ENCODE measurements at places on chromosomes 16 and 17. TPM values are rescaled to one million over a fixed set of nuclear protein-coding genes. Genes with fewer than 3 reads are reported as not detected.
A peak's percentile ranks its signal among the peaks of the same experiment; 100 is the strongest.

GRCh38 chr17:72273289-72274056, 152.7 kb downstream of the SOX9 start:
- DNase-seq: no peak
- H3K27me3 ChIP-seq: no peaks in the 10 kb centered on the region
- H3K36me3 ChIP-seq: no peaks in the 10 kb centered on the region
- H3K27ac ChIP-seq: no peak overlapping the region

- no peaks in the 10 kb centered on the region for H3K27me3 ChIP-seq
- H3K27ac ChIP-seq: no peak overlapping the region
- H3K4me3 ChIP-seq: no peak overlapping the region
- H3K4me1 ChIP-seq: peaks cover 2% of the 10 kb centered on the region
- no peak for DNase-seq
Observed at GRCh38 chr17:19987897-19988296, 10.3 kb upstream of the AKAP10 start.

- no peaks in the 10 kb centered on the region for H3K27me3 ChIP-seq
- no peaks in the 10 kb centered on the region for H3K4me1 ChIP-seq
- no peaks in the 10 kb centered on the region for H3K36me3 ChIP-seq
- no peak overlapping the region for H3K4me3 ChIP-seq
Observed at GRCh38 chr16:76955629-76956028, 235.4 kb upstream of the MON1B start.

Gene KRTAP4-9
- not detected for total RNA-seq

Gene KCNAB3
- total RNA-seq: 8.0 TPM

DNA sequence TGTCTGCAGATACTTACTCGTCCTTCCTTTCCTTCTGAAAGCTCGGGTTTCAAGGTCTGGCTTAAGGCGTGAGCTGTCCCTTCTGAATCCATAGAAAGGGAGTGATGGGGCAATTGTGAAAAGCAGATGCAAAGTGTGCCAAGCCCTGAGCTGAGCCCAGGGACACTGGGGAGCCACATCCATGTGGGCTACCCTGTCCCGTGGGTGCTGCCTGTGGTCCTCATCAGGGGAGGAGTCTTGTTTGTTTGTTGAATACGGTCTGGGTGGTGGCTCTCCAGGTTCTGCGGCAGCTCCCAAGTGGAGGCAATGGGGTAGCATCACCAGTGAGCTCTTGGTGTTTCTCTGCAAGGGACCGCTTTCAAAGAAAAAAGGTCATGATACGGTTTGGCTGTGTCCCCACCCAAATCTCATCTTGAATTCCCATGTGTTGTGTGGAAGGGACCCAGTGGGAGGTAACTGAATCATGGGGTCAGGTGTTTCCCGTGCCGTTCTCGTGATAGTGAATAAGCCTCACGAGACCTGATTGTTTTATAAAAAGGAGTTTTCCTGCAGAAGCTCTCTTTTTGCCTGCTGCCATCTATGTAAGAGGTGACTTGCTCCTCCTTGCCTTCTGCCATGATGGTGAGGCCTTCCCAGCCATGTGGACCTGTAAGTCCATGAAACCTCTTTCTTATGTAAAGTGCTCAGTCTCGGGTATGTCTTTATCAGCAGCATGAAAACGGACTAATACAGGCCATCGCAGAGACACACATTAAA, 1.0 kb upstream of the ALG1 start:
- H3K4me1 ChIP-seq: peaks cover 24% of the 10 kb centered on the region
- peak; percentile 10 for DNase-seq
- H3K36me3 ChIP-seq: peaks cover 12% of the 10 kb centered on the region
- H3K27me3 ChIP-seq: no peaks in the 10 kb centered on the region
- peak overlapping the region; percentile 86 for H3K27ac ChIP-seq

DNA sequence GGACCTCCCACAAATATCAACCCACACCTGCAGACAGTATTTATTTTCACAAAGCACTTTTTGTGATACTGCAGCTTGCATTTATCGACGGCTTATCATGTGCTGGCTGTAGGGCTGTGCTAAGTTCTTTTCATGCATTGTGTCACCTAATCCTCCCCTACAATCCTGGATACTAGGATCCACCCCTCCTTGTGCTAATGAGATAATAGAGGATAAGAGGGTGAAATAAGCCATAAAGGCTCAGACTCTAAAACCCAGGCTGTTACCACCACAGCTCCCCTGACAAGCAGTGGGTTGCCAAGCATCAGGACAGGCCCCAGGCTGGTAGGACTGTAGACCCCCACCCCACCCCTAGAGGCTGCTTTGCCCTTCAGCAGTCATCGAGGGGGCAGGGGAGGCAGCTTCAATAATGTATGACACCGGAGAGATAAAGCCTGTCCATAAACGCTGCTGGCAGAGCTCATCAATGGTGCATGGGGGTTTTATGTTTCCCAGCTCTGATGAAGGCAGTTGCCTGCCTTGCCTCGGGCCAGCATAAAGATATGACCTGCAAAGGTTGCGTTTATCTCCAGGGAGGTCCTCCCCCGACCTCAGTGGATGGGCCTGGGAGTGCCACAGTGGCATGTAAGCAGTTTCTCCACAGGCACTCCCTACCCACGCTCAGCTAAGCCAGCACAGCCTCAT, 73.9 kb upstream of the C16orf82 start:
- no peak overlapping the region for H3K4me3 ChIP-seq
- H3K27me3 ChIP-seq: no peaks in the 10 kb centered on the region
- no peaks in the 10 kb centered on the region for H3K4me1 ChIP-seq
- no peak overlapping the region for H3K27ac ChIP-seq

- H3K4me1 ChIP-seq: no peaks in the 10 kb centered on the region
- H3K27ac ChIP-seq: no peak overlapping the region
- H3K27me3 ChIP-seq: peaks cover 4% of the 10 kb centered on the region
- no peak overlapping the region for H3K4me3 ChIP-seq
- no peak for DNase-seq
Observed at GRCh38 chr17:68662037-68662432, 60.9 kb upstream of the FAM20A start.

Gene PRKCB
- total RNA-seq: 83.1 TPM

DNA sequence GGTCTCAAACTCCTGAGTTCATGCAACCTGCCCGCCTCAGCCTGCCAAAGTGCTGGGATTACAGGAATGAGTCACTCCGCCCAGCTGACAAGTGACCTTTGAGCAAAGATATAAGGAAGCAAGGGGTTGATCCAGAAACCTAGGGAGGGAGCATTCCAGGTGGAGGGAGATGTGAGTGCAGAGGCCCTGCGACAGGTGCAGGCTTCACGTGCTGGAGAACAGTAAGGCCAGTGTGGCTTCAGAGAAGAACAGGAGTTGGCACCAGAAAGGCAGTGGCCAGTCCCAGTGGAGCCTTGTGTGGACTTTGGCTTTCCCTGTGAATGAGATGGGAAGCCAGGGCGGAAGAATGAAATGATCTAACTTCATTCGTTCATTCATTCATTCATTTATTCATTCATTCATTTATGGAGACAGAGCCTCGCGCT, 73.6 kb upstream of the HAS3 start:
- no peaks in the 10 kb centered on the region for H3K4me1 ChIP-seq
- DNase-seq: no peak
- H3K27ac ChIP-seq: no peak overlapping the region
- no peaks in the 10 kb centered on the region for H3K27me3 ChIP-seq
- H3K4me3 ChIP-seq: no peak overlapping the region

DNA sequence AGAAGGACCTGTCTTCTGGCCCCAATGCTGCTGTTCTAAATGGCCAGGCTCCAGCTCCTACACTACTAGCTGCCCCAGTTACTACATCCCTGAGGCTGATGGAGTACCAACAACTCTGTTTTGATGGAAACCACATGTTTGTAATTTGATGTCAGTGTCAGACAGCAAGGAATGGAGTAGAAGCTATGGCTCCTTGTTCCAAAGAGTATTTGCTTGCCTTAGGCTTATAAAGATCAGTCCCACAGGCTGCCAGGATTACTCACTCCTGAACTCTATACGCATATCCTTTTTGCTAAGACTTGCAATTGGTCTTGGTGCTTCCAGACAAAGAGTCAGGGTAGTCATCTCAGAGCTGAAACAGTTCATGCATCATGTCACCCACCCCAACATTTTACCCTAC, 139.6 kb downstream of the HS3ST3A1 start:
- no peaks in the 10 kb centered on the region for H3K27me3 ChIP-seq

Gene HAGHL
- 15.6 TPM for total RNA-seq

Gene OTOP3
- not detected for total RNA-seq

Gene EPN3
- not detected for total RNA-seq

Gene RDM1
- total RNA-seq: not detected

- no peak overlapping the region for H3K4me3 ChIP-seq
- no peaks in the 10 kb centered on the region for H3K36me3 ChIP-seq
- DNase-seq: no peak
- no peaks in the 10 kb centered on the region for H3K27me3 ChIP-seq
Observed at GRCh38 chr16:9176547-9177418, 85.3 kb downstream of the HAPSTR1 start.

Gene IL21R
- total RNA-seq: 63.1 TPM

DNA sequence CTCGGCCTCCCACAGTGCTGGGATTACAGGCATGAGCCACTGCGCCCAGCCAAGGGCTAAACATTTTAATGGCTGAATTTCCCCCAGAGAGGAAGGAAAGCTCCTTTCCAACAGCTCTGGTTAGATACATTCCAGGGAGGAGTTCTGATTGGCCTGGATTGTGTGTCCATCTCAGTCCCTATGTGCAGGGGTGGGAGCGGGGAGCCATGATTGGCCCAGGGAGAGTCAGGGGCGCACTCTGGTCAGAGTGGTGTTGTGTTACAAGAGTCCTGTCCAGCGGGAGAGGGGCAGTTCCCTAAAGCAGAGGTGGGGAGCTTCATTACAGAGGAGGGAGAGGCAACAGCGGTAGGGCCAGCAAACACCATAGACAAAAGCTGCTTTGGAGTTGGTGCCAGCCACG, 75.0 kb downstream of the RAP1GAP2 start:
- no peak for DNase-seq
- peaks cover 6% of the 10 kb centered on the region for H3K36me3 ChIP-seq
- H3K27ac ChIP-seq: no peak overlapping the region
- no peaks in the 10 kb centered on the region for H3K4me1 ChIP-seq
- H3K27me3 ChIP-seq: no peaks in the 10 kb centered on the region
- H3K4me3 ChIP-seq: no peak overlapping the region

- H3K4me1 ChIP-seq: peaks cover 74% of the 10 kb centered on the region
- no peak for DNase-seq
- H3K27me3 ChIP-seq: no peaks in the 10 kb centered on the region
- no peak overlapping the region for H3K4me3 ChIP-seq
- H3K36me3 ChIP-seq: no peaks in the 10 kb centered on the region
Observed at GRCh38 chr17:82862737-82863382, 23.0 kb upstream of the ZNF750 start.

GRCh38 chr17:55155856-55156560, 108.8 kb upstream of the HLF start:
- H3K27me3 ChIP-seq: no peaks in the 10 kb centered on the region
- DNase-seq: no peak
- no peak overlapping the region for H3K27ac ChIP-seq
- no peak overlapping the region for H3K4me3 ChIP-seq
- no peaks in the 10 kb centered on the region for H3K4me1 ChIP-seq

Gene TEPSIN
- total RNA-seq: 113 TPM

DNA sequence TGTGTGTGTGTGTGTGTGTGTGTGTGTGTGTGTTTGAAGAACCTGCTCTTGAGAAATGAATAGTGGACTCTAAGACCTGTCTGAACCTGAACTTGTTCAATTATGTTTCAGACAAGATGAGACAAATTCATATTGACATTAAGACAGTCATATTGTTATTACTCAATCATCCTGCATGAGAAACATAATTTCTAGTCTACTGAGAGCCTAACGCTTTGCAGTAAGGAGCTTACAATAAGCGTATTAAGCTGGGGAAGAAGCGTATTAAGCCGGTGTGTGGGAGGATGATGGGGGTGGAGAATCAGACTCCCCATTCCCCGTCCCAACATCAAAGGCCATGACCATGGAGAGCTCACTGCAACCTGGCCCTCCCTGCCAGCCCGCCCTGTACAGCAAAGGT, 22.4 kb upstream of the MNT start:
- H3K27me3 ChIP-seq: no peaks in the 10 kb centered on the region
- H3K27ac ChIP-seq: no peak overlapping the region
- peaks cover 40% of the 10 kb centered on the region for H3K36me3 ChIP-seq
- no peak for DNase-seq
- no peaks in the 10 kb centered on the region for H3K4me1 ChIP-seq
- no peak overlapping the region for H3K4me3 ChIP-seq

Gene CCL5
- total RNA-seq: 25.8 TPM

- no peaks in the 10 kb centered on the region for H3K27me3 ChIP-seq
- H3K4me3 ChIP-seq: no peak overlapping the region
- no peak for DNase-seq
- H3K36me3 ChIP-seq: peaks cover 28% of the 10 kb centered on the region
- H3K27ac ChIP-seq: no peak overlapping the region
Observed at GRCh38 chr16:67040906-67041305, 12.0 kb downstream of the CBFB start.

Gene AOC3
- 0.49 TPM for total RNA-seq
